Epithelial cell of proximal tubule (primary cell): ENCODE measurements at places on chromosomes 6 and 20. TPM values are rescaled to one million over a fixed set of nuclear protein-coding genes. Genes with fewer than 3 reads are reported as not detected.

- no peak for DNase-seq
Measured at GRCh38 chr6:149686230-149686629, 31.7 kb downstream of the LATS1 start.

- DNase-seq = no peak
Measured at GRCh38 chr6:165849534-165850430, 186.7 kb upstream of the PDE10A start.

DNA sequence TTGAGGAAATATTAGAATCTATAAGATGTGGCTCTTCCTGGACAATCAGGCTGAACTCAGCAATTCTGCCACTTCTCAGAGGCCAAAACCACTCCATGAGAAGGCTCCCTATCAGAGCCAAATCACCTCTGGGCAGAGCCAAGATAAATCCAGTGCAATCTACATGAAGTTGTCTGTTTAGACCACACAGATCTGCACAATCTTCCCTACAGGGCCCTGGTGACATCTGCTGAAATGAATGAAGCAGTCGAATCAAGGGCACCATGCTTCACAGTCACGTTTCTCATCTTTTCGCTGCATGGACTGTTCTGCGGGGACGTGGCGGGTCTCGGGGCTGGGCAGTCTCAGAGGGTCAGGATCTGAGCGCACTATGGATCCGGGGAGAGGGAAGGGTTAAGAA is 60.1 kb upstream of the CD93 start:
- DNase-seq = no peak

GRCh38 chr20:45968801-45969711 is 2.9 kb downstream of the ZNF335 start:
- DNase-seq = no peak

DNA sequence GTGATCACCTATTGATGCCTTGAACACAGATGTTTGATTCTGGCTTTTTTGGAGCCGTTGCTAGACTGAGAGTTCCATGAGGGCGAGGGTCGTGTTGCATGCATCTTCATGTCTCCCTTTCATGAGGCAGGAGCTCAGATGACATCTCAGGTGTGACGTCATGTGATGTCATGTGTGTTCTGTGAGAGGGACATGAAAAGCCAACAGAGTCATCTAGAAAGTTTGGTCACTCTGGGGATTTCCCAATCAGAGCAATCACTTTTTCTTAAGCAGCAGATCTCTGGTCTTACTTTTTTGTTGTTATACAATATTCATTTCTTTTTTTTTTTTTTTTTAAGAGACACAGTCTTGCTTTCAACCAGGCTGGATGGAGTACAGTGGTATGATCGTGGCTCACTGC is 411.8 kb downstream of the PREX1 start:
- no peak for DNase-seq

DNA sequence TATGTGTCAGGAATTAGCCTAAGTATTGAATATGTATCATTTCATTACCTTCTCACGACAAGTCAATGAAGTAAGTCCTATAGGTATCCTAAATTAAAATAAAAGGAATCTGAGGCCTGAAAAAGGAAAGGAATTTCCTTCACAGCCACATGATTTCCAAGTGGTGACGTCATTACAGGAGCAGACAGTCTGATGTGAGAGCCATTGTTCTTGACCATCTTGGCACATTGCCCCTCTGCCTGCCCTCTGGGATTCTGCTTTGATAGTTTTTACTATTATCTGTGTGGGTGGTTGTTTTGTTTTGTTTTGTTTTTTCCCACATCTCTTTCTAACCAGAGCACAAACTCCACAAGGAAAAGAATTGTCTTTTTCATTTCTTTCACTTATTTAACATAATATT is 219.8 kb upstream of the UFL1 start:
- DNase-seq = peak; percentile 74

GRCh38 chr6:40152701-40153436 is 218.6 kb upstream of the MOCS1 start:
- no peak for DNase-seq

MMS22L gene
- 10.7 and 19.2 TPM in 2 replicates for total RNA-seq

- DNase-seq = no peak
Measured at GRCh38 chr6:138093632-138094031, 13.6 kb downstream of the PERP start.

- DNase-seq = no peak
Measured at GRCh38 chr20:34512955-34513419, 3.2 kb upstream of the DYNLRB1 start.

ANKRD66 gene
- total RNA-seq = not detected in 2 replicates

TRIM15 gene
- total RNA-seq = not detected in 2 replicates

GRCh38 chr6:135043364-135043763 is 11.3 kb downstream of the HBS1L start:
- DNase-seq = no peak

GRCh38 chr6:150666071-150666470 is 66.4 kb downstream of the PLEKHG1 start:
- DNase-seq = no peak

ASIP gene
- total RNA-seq = not detected in 2 replicates

DNA sequence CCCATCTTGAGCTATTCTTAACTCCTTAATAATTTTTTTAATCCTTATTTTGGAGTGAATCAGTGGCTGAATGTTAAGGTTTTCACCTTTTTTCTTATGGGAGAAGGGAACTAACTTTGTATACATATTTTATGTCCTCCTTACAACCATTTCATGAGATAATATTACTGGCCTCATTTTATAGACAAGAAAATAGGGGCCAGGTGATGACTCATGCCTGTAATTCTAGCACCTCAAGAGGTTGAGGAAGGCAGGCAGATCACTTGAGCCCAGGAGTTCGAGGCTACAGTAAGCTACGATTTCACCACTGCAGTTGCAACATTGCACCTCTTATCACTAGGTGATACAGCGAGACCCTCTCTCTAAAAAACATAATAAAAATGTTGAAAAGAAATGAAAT is 128.7 kb downstream of the TMEM242 start:
- DNase-seq = no peak

EPPIN gene
- not detected in 2 replicates for total RNA-seq

- no peak for DNase-seq
Measured at GRCh38 chr20:21513881-21514540, at the start of gene NKX2-2. Gene NKX2-2 (minus strand): TSS chr20:21514064. CDS start chr20:21513669, 395 bp downstream.
